ENCODE measurements at places on chromosomes 4 and X.

GRCh38 chr4:81326581-81326980 lies 111.6 kb upstream of the PRKG2 start:
- DNase-seq, result no peak

DNA sequence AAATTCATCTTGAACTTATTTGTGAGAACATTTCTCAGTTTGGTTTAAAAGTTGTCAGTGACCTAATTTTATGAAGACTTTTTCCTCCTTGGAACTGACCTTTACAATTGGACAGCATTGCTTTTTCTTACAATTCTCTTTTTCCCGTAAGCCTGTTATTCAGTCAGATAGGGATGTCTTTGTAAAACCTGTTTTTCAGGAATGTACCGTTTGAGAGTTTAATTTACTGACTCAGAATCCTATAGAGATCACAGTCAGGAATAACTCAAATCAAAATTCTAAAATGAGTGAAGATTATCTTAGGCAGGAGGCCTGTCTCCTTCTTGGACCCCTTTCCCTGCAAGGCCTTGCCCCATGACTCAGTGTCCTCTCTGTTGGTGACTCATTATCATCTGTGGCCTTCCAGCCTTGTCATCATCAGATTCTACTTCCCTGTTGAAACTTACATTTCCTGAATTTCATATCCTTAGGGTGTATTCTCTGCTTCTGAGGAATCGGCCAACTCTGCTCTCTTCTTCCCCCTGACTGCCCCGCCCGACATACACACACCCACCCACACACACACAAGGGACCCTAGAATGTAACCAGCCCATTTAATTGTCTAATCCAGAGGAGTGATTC lies 99.8 kb downstream of the ARHGAP10 start:
- DNase-seq, result no peak

- no peak for DNase-seq
Observed at GRCh38 chr4:70741867-70742658, 20.3 kb downstream of the RUFY3 start.

GRCh38 chr4:70583952-70584834 lies 7.9 kb upstream of the AMBN start:
- peak; percentile 4 for DNase-seq

Data from DMS79 treated with DMSO at 0.1 percent for 48 hours (cell line).